ENCODE measurements at places on chromosomes 11 and 22.
A peak's percentile ranks its signal among the peaks of the same experiment; 100 is the strongest.

GRCh38 chr11:134730561-134731212 lies 318.6 kb upstream of the B3GAT1 start:
- DNase-seq, result no peak

DNA sequence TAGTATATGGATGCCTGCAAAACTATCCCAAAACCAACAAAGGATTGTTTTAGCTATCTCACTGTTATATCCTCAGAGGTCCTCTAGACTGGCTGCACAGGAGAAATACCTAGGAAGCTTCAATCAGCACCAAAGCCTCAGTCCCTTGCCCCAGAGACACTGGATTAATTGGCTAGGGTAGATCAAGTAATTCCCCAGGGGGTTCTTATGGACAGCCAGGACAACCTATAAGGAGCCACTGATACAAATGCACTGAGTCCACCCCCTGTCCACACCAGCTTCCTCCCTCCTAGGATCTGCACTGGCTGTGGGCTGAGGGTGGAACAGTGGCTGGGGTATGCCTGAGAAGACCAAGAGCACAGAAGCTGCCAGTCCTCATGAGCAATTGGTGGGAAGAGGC lies 16.3 kb downstream of the ADORA2A start:
- no peak for DNase-seq

GRCh38 chr11:116876656-116877055 lies 39.2 kb upstream of the APOA1 start:
- no peak for DNase-seq

DNA sequence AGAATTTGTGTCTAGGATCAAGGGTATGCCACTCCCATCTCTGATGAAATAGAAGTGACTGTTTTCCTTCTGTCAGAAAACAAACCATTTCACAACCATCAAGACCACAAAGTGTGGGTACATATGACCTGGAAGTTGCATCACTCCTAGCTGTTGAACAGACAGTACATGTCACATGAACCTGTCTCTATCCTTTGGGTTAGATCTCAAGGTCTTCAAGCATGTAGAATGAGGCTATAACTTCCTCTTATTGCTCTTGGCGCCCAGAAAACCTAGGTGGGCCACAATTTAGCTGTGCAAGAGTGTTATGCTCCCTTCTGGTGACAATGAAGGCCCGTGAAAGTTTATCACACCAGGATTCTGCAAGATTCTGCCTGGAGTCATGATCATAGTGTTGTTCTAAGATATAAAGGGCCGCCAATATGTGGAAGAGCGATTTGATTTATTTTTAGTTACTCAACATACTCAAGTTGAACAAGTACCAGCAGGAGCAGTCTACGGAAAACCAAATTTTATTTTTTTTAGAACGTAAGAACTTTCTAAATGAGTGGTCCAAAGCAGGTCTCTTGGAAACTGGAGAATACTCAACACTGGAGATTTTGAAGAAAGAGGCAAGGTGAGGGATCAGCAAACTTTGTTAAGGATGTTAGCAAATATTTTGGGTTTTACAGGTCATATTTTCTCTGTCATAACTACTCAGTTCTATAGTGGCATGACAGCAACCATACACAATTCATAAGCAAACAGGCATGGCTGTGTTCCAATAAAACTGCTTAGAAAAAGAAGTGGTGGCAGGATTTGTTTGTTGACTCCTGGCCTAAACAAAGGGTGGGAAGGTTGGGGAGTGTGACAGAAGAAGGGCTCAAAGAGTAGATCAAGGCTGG lies 101.8 kb downstream of the USP35 start:
- no peak for DNase-seq

DNA sequence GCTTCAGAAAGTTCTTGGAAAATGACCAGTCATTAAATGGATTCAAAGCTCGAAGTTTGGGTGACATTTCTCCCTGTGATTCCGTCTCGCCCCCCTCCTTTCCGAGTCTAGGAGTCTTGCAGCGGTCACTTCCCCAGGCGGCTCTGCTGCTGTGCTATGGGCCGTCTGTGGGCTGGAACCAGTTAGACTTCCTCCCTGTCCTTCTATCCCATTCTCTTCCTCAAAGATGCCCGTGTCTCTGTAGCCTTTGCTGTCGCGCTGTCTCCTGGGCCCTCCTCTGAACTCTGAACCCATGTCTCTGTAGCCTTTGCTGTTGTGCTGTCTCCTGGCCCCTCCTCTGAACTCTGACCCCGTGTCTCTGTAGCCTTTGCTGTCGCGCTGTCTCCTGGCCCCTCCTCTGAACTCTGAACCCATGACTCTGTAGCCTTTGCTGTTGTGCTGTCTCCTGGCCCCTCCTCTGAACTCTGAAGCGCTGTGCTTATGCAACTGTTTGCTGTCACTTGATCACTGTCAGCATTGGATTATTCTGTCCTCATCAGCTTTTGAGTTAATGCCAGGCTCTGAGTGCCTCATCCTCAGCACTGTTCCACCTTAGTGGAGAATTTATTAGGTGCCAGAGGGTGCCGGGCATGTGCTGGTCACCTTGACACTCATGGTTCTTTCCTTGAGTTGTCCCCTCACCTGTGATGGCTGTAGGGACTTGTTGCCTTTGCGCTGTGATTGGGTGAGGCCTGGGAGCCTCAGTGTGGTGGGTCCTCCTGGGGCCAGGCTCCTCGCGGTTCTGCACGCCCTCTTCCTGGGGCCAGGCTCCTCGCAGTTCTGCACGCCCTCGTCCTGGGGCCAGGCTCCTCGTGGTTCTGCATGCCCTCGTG lies 173.3 kb downstream of the TBC1D22A start:
- no peak for DNase-seq

- DNase-seq, result no peak
Measured at GRCh38 chr11:83785942-83786341, 499.8 kb upstream of the CCDC90B start.

GRCh38 chr11:130189492-130190210 lies 30.1 kb downstream of the ST14 start:
- no peak for DNase-seq

DNA sequence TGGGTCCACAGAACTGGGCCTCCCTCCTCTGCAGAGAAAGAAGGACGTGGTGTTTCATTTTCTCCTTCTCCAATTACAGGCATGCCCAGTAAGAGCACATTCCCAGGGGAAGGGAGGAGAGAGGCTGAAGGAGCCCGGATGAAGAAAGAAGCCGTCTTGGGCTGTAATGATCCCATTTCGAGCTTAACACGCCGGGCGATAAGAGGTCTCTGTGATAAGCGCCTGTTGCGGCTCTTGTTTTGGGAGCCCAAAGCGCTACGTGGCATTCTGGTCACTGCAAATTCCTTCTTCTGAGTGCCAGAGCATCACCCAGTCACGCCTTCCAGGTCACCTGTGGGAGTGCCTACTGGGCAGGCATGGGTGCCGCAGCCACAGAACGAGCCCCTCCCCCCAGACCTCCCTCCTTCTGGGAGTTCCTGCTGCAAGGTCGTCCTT lies 57.5 kb downstream of the ANO1 start:
- DNase-seq, result no peak

DNA sequence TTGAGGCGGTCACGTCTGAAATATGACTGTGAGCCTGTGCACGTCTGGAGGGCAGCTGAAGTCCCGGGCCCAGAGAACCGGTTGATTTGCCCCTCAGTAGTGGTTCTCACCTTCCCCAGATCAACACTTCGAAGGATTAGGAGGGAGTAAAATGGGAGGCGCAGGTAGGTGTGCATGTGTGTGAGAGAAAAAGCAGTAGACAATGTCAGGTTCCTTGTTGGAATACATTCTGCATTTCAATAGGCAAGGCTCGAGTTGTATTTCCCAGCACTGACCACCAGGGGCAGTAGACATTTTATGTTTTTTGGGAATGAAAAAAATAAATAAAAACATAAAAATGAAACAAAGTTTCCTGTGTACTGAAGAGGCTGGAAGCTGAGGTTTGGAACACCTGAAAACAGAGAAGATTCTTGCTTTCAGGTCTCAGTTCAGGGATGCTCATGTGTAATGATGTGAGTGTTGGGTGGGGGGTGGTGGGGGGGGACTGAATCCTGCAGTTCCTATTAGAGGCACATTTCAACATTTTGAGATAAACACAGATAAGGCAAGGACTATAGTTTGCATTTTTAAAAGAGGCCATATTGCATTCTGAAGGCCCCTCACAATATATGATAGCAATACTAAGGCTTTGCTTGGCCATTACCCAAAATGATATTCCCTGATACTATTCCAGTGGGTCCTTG lies 333.9 kb downstream of the CADM1 start:
- no peak for DNase-seq

GRCh38 chr22:37545703-37546436 lies 14.4 kb upstream of the CDC42EP1 start:
- DNase-seq, result peak; percentile 95

DNA sequence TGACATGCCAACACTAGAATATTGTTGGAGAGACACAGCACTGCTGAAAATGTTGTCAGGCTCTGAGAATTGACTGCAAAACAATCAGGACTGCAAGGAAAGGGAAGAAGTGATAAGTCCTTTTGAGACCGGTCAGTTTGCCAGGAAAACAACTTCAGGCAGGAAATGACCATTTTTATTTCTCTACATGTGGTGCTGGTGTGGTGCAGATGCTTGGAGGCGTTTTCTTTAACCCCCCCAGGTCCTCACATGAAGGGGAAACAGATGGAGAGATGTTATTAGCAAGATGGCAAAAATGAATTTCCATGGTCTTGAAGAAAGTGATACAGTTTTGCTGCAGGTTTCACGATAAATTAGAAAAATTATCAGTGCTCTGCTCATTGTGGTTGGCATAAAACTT lies 5.7 kb downstream of the AP2A2 start:
- no peak for DNase-seq

DNA sequence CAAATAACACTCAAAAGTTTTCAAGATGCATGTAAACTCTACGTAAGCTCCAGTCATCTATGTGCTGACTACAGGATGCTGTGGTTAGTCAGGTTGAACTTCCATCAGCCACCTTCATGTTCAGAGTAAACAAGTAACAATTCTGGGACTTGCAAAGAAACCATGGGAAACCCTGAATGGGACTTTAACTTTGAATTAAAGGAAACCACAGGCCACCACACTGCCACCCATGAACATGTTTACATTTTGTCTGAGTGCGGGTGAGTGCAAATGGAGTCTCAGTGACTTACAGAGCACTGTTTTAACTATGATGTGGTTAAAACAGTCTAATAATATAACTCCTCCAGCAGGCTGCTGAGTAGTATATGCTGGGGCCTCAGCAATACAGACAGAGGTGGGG lies 12.9 kb upstream of the SYTL2 start:
- DNase-seq, result no peak

GRCh38 chr11:124669193-124669592 lies 4.3 kb downstream of the SIAE start:
- DNase-seq, result no peak

DNA sequence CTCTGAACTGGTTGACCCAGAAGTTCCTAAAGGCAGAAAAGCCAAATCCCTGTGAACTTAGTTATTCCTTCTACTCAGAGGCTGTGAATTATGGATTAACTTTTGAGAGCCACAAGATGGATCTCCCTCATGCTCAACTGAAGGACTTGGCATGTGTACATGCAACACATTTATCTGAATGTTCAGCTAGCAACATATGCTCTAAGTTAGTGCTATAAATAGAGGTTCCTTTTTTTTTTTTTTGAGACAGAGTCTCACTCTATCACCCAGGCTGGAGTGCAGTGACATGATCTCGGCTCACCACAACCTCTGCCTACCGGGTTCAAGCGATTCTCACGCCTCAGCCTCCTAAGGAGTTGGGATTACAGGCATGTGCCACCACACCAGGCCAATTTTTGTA lies 40.1 kb downstream of the EIF4ENIF1 start:
- DNase-seq, result no peak

Data from esophagus muscularis mucosa (tissue), 4 donors.